ENCODE measurements at places on chromosomes 1 and 21.

DNA sequence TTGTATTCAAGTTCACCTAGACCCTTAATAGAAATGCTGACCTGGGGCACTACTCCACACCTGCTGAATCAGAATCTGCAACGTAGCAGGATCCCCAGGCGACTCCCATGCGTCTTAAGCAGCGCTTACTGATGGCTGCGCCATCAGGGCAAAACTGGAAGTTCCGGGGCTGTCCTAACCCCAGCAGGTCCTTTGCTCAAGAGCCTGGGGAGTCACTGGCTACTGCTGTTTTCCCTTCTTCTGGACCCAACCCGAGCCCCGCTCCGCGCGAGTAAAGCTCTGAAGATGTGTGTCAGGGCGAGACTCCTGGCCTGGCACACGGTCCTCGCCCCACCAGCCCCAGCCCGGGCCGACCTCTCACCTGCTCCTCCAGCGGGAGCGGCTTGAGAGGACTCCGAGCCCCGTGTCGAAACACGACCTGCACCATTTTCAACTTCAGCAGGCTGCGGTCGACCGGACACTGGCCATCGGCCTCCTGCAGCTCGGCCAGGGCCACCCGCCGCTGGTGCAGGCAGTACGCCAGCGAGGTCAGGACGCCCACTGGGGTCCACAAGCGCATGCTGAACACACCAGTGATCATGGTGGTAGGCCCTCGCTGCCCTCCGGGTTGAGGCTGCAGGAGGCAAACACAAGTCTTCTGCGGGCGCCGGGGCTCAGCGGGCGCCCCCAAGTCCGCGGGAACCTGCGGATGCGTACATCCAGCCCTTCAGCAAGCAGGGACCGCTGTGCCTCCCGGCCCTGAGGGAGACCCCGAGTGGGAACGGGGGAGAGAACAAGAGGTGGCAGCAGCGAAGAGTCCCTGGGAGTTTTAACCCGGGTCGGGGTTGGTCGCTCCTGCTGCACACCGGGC lies 630 bp downstream of the ACP6 start:
- peak; percentile 41 for DNase-seq

- DNase-seq: no peak
These were observed 186.0 kb downstream of the LEPR start for GRCh38 chr1:65606426-65606825.

DNA sequence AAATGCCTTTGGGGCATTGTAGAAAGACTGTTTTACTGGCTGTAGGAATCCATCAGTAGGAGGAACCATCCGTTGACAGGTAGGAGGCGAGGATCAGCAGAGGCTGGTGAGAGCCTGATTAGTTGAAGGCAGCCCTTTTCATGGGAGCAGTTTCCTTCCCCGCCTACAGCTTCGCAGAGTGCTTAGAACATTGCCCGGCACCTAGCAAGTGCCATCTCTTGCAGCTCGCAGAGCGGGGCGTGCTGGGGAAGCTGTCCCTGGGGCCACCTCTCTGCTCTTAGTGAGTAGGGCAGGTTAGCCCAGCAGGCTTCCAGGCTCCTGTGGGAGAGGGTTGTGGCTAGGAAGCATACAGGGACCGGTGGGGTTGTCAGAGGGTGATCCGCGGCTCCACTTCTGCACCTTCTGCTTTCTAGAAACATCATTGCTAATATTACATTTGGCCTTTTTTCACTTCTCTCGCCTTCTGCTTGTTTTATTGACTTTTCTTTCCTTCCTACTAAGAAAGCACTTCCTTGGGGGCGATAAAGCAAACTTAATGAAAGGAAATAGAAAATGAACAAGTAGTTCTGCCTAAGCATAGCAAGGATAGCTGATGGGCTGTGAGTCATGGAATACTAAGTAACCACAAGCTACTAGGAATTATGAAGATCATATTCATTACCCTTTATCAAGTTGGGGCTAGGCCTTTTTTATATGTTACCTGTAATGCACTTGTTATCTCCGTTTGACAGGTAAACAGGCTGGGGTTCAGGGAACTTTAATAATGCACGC lies 176.7 kb downstream of the GALNT2 start:
- DNase-seq: no peak

- no peak for DNase-seq
These were observed 8.0 kb downstream of the PHLDA3 start for GRCh38 chr1:201460814-201461644.

GRCh38 chr21:45293726-45294401 lies 6.2 kb upstream of the POFUT2 start:
- no peak for DNase-seq

DNA sequence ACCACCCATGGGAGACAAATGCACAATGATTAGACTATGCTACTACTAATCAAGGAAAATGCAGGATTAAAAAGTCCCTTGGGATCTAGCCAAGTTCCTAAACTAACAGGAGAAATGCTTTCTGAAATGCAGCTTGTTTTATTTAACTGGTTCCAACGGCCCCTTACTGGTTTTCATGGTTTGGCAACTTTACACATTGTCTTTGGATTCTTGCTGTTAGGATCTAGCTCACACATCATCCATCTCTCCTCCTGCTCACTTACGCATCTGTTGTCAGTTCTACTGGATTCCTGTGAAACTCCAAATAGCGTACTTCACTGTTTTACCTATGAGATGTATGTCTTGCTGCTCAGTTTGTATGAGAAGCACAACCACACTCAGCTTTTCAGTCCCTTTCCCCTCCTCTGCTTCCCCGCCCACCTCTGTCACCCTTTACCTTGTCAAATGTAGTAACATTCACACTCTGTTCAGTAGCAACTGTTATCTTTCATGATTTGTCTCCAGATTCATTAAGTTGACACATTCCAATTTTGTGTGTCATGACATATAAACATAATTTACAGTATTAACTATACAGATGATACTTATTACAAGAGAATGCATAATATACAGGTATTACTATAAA lies 130.1 kb downstream of the SIM2 start:
- DNase-seq: no peak

DNA sequence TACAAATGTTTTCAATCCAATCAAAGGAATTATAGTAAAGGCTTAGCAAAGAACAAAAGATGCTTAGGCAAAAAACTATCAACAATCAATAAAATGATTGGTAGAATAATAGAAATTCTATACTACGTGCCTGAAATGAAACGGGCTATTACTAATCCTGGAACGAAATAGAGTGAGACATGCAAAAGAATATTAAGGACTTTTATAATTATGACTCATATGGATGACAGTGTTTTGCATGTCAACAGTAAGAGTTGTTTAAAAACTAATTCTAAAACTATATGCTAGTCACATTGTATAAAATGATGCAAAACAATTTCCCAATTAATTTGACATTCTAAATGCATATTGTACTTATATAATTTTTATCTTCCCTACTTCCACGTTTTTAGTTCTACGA lies 35.6 kb downstream of the LRRIQ3 start:
- DNase-seq: no peak

- no peak for DNase-seq
These were observed 32.2 kb downstream of the HENMT1 start for GRCh38 chr1:108628665-108629064.

DNA sequence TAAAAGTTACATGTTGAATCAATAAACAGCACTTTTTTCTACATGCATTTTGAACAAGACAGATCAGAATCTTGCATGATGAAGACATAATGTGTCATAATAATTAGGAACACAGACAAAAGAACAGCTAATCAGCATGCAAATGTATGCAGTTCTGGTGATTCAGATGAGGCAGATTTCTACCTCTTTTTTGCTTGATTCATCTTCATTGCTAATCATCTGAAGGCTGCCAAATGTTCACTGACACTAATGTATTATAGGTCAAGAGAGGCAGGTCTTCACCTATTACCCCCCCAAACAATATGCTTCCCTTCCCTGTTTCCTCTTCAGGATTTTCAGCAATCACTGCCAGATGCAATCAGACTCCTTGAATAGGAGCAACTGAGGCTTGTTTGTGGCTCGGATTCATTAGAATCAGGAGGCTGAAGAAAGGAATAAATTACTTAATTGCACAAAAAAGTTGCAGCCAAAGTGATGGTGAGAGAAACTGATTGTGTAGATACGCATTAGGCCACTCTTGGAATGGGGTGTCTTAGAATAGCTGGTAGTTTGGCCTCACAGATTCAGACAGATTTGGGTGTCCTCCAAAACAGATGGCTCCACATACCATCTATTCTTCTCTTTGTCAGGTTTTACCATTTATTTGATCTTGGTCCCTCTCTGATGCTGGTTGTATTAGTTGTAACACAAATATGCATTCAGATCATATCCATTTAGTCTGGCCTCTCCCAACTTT lies 275.4 kb downstream of the RPS6KC1 start:
- no peak for DNase-seq

GRCh38 chr1:173414136-173414535 lies 63.0 kb upstream of the PRDX6 start:
- no peak for DNase-seq
